ENCODE measurements at places on chromosomes 3 and 15. TPM values are rescaled to one million over a fixed set of nuclear protein-coding genes. Genes with fewer than 3 reads are reported as not detected.

The HEG1 gene
- 36.0 TPM for total RNA-seq

The EMC7 gene
- total RNA-seq, result 61.8 TPM

The DUOXA2 gene
- not detected for total RNA-seq

The EXOG gene
- total RNA-seq, result 22.7 TPM

The INKA1 gene
- total RNA-seq, result 0.41 TPM

The GJD2 gene
- total RNA-seq, result not detected

The STAC gene
- not detected for total RNA-seq

The MAP2K5 gene
- total RNA-seq, result 21.7 TPM

The DNAJA4 gene
- total RNA-seq, result 39.2 TPM

The TRIM71 gene
- 0.02 TPM for total RNA-seq

The MITF gene
- not detected for total RNA-seq

The EPHB1 gene
- 0.43 TPM for total RNA-seq

The BLM gene
- 57.8 TPM for total RNA-seq

The TYRO3 gene
- total RNA-seq, result 1.3 TPM

The FOXB1 gene
- 1.6 TPM for total RNA-seq

The CCR5 gene
- 8.9 TPM for total RNA-seq

The SPATA12 gene
- total RNA-seq, result not detected

The PSTPIP1 gene
- 142 TPM for total RNA-seq
